ENCODE measurements at places on chromosomes 11 and 22. TPM values are rescaled to one million over a fixed set of nuclear protein-coding genes. Genes with fewer than 3 reads are reported as not detected.

NAALADL1 gene
- 4.3 TPM for total RNA-seq

ZDHHC8 gene
- 55.2 TPM for total RNA-seq

MUC5B gene
- 0.48 TPM for total RNA-seq

- H3K36me3 ChIP-seq = no peaks in the 10 kb centered on the region
- no peak overlapping the region for H3K4me3 ChIP-seq
- no peak overlapping the region for H3K27ac ChIP-seq
- peaks cover 6% of the 10 kb centered on the region for H3K27me3 ChIP-seq
Measured at GRCh38 chr11:12287009-12287373, 90.4 kb upstream of the PARVA start.

GRCh38 chr11:28767574-28767973, 659.4 kb downstream of the METTL15 start:
- H3K4me3 ChIP-seq = no peak overlapping the region
- no peak overlapping the region for H3K27ac ChIP-seq
- H3K4me1 ChIP-seq = no peaks in the 10 kb centered on the region
- H3K36me3 ChIP-seq = no peaks in the 10 kb centered on the region
- no peak for DNase-seq

DNA sequence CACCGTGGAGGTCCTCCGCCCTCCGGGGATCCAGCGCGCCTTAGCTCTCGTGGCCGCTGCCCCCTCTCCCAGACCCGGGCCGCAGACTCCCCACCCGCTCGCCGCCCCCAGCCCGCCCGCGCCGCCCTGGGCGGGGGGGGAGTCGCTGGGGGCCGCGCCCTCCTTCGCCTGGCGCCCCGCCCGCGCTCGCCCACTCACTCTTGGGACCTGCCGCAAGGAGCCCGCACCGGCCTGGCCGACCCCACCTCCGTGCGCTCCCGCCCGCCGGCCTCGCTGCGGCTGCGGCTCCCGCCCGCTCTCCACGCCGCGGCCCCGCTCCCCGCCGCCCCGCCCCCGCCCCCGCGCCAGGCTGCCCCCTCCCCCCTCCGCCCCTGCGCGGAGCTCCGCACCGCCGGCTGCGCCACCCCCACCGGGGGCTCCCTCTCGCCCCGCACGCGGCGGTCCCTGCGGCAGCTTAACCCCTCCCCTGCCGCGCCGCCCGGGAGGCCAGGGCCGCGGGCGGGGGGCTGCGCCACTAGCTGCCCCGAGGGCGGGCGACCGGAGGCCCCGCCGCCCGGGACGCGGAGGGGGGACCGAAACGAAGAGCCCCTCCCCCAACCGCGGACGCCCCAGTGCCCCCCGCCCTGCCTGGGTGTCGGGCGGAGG, 724 bp upstream of the RASGRP2 start:
- H3K27ac ChIP-seq = no peak overlapping the region
- no peaks in the 10 kb centered on the region for H3K36me3 ChIP-seq
- no peak for DNase-seq
- H3K4me3 ChIP-seq = peak overlapping the region; percentile 85
- H3K27me3 ChIP-seq = peaks cover 61% of the 10 kb centered on the region

DNA sequence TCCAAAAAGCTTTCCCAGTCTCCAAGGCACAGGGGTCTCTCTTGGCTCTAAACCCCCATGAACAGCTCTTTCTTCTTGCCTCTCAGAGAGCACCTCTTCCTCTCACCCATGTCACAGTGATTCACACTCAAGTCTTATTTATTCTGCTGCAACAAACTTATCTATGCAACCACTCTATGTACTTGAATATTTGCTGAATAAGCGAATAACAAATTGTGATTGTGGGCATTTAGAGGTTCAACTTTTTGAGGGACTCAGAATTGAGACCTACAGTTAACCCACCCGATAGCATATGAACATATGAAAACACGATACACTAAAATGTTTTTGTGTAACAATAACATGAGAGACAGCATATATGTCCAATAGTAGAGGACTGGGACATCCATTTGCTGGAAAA, 137.1 kb upstream of the NARS2 start:
- DNase-seq = no peak
- peaks cover 20% of the 10 kb centered on the region for H3K4me1 ChIP-seq
- no peak overlapping the region for H3K4me3 ChIP-seq
- no peak overlapping the region for H3K27ac ChIP-seq
- no peaks in the 10 kb centered on the region for H3K27me3 ChIP-seq

- H3K4me3 ChIP-seq = no peak overlapping the region
- no peaks in the 10 kb centered on the region for H3K36me3 ChIP-seq
- H3K4me1 ChIP-seq = no peaks in the 10 kb centered on the region
- peak; percentile 51 for DNase-seq
Measured at GRCh38 chr22:30824711-30825110, 130.0 kb downstream of the OSBP2 start.
